ENCODE measurements at places on chromosomes 2 and 18.

DNA sequence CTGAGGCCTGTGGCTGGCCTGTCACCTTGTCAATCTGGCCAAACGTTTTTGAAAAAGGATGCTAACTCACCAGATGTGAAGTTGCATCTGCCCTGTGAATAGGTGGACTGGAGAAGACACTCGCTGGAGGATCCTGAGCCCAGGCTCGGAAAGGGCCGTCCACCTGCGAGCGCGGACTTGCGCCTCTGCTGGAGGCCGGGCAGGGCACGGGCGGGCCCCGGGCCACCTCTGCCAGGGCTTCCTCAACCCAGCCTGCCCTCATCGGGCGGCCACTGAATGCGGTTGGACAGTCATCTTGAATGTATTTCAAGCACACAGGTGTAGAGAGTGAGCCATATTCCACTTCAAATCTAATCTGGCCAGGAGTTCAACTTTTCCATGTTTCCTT, 83.9 kb downstream of the FAM210A start:
- no peak for DNase-seq

GRCh38 chr2:219569041-219569440, 2.3 kb downstream of the OBSL1 start:
- DNase-seq: no peak

DNA sequence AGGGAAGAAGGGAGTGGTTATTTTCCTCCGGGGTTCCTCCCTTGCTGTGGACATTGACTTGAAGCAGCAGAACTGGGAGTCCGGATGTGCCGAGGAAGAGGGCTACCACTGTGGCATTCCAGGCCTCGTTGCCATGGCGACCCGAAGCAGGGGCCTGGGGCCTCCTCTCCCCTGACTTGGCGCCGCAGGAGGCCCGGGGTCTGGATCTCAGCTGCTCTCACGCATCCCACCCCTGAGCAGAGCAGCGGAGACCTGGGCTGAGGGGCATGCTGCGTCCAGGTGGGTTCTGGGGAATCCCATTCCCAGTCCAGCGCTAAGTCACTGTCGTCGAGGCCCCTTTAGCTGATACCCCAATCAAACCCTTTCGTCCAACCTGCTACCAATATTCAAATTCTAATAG, 100.2 kb downstream of the BCL11A start:
- DNase-seq: no peak

- no peak for DNase-seq
Observed at GRCh38 chr2:22449696-22450095, 935.3 kb upstream of the KLHL29 start.

- no peak for DNase-seq
Observed at GRCh38 chr2:4628998-4629501, 925.7 kb downstream of the DCDC2C start.
